ENCODE measurements at places on chromosomes 1 and 21.

- no peak for DNase-seq
Measured at GRCh38 chr1:214271174-214271858, 9.6 kb upstream of the SMYD2 start.

DNA sequence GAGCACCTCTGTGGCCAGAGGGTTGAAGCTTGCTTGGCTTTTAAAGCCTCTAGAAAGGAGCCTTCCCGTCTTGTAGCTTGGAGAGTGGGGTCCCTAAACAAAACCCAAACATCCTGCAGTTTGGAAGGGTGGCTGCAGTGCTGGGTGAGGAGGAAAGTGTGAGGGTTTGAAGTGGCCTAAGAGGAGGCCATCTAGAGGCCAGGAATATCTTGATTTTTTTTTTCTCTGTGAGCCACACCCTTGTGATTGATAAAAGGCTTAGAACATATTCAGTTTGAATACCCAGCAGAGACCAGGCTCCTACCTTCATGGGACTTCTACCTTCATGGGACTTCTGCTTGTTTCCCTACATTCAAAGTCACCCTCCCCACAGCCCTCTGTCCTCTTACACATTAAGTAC is 37.3 kb upstream of the PIGV start:
- no peak for DNase-seq

DNA sequence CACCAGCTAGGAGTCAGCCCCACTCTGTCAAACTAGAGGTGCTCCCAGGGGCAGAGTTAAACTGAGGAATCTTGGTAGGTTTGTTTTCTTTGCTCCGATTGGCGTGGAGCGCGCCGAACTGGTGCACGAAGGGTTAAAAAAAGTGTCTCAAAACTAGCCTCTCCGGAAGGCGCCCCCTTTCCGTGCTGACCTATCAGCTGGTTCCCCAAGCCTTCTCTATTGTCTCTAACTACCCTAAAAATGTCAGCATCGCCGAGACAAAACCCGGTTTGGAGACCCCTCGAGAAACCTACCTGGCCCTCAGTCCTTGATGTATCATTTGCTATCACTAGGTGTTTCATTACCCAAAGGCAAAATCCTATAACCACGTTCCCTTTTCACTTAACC is 2.2 kb downstream of the TGFB2 start:
- DNase-seq: peak; percentile 73

DNA sequence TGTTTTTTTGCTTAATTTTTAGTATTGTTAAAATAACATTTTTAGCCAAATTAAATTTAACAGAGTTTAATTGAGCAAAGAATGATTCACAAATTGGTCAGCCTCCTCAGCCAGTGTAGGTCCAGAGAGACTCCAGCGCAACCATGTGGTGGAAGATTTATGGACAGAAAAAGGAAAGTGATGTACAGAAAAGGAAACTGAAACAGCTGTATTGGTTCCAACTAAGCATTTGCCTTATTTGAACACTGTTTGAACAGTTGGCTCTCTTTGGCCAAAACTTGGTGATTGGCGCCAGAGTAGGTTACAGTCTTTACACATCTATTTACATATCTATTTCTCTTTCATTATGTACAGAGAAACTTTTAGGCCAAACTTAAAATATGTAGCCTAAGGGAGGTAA is 19.4 kb downstream of the RPS6KC1 start:
- DNase-seq: peak; percentile 68

- peak; percentile 31 for DNase-seq
Measured at GRCh38 chr1:150268340-150268704, 494 bp downstream of the APH1A start.

DNA sequence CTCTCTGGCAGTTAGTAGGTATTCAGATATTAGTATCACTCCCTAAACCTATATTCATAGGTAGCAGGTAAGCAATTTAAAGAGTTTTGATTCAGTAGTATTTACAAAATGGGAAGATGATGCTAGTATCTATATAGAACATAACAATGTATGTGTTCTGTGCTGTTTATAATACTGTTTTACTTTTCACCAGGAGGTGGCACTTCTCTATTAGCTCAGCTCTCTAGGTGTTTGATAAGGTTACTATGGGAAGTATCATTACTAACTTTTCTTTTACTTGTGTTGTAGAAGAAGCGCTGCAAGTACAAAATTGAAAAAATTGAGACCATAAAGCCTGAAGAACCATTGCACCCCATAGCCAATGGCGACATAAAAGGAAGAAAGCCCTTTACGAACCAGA is 49.4 kb upstream of the FASLG start:
- DNase-seq: peak; percentile 27

DNA sequence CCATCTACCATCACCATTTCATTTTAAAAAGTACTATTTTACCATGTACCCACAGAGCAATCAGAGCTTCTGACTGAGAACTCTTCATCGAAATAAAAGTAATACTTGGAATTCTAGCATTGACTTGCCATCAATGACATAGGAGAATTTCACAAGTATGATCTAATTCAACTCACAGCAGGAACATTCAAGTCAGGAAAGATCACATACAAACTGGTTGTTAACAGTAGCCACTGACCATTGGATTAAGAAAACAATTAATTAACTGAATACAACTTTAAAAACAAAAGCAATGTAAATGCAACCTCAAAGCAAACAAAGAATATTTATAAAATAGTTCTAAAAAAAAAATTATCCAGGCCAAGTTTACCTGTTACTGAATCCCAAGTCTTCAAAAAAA is 18.8 kb downstream of the RNF115 start:
- DNase-seq: peak; percentile 59

- peak; percentile 98 for DNase-seq
Measured at GRCh38 chr1:16217061-16217785, 4.8 kb upstream of the ARHGEF19 start.

- peak; percentile 53 for DNase-seq
Measured at GRCh38 chr1:61588736-61589672, 135.9 kb downstream of the TM2D1 start.

GRCh38 chr1:172893146-172893841 is 157.4 kb downstream of the TNFSF18 start:
- peak; percentile 53 for DNase-seq

- DNase-seq: no peak
Measured at GRCh38 chr1:191174298-191174697, 696.6 kb upstream of the BRINP3 start.

GRCh38 chr21:44552136-44552535 is 831 bp upstream of the KRTAP10-2 start:
- DNase-seq: no peak

- peak; percentile 43 for DNase-seq
Measured at GRCh38 chr1:22229379-22229778, 86.5 kb upstream of the WNT4 start.

DNA sequence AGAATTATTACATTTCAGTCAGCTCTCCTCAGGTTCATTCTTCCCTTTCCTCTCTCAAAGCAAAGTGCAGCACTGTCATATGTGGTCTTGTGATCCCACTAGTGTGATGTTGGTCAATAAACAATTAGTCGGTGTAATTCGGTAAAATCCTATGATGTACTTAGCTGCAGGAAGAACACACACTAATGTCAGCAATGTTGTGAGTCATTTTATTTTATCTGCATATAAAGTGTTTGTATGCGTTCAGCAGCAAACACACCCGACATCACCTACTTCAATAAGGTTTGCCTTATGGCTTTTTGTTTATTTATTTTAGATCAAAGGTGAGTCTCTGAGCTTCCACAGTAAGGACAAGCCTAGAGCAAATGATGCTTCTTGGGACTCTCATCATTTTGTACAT is 47.8 kb downstream of the PTPN14 start:
- DNase-seq: peak; percentile 66

Measured in iris pigment epithelial cell (primary cell).